ENCODE measurements at places on chromosomes 6 and 20.

- DNase-seq = no peak
These were observed 67.9 kb downstream of the BANF2 start for GRCh38 chr20:17767624-17768023.

DNA sequence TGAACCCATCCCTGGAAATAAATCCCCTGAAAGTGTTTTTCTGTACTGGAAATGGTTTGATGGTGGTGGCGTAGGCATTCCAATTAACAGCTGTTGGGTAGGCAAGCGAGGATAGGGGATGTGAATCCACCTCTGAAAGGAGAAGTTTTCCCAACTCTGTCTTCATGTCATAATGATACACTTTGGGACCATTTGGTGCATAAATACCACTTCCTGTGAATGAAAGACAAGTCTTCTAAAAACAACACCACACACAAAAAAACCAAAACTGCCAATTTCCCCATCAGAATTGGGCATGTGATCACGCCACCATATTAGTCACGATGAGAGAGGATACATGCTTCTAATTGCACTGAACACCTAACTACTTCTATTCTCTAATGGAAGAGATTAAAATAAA lies 6.4 kb downstream of the VNN2 start:
- DNase-seq = no peak

DNA sequence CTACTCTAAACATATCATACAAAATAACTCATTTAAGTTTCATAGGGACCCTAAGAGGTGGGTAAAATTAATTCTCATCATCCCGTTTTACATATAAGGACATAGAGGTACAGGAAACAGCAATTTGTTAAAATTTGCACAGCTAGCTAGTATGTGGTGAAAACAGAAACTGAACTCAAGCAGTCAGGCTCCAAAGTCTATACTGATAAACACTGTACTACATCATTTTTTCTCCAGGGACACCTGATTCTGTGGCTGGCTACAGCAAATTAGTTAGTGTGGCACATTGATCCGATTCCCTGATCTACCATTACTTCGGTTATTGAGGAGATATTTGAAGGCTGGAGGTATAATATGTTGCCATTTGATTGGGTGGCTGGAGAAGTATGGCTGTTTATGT lies 36.2 kb upstream of the E2F3 start:
- no peak for DNase-seq

DNA sequence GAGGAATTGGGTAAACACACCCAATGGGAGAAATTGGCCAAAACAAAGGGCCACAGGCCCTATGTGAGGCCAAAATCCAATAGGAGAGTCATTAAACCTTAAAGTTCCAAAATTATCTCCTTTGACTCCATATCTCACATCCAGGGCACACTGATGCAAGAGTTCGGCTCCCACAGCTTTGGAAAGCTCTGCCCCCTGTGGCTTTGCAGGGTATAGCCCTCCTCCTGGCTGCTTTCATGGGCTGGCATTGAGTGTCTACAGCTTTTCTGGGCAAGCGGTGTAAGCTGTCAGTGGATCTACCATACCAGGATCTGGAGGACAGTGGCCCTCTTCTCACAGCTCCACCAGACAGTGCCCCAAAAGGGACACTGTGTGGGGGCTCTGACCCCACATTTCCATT lies 160.5 kb downstream of the ADGRG6 start:
- DNase-seq = no peak

- no peak for DNase-seq
These were observed 29.9 kb downstream of the UBE2V1 start for GRCh38 chr20:50083034-50083433.

GRCh38 chr20:59469267-59470252 lies 134.8 kb upstream of the PHACTR3 start:
- no peak for DNase-seq

GRCh38 chr20:14622796-14623195 lies 285.4 kb upstream of the FLRT3 start:
- DNase-seq = no peak

DNA sequence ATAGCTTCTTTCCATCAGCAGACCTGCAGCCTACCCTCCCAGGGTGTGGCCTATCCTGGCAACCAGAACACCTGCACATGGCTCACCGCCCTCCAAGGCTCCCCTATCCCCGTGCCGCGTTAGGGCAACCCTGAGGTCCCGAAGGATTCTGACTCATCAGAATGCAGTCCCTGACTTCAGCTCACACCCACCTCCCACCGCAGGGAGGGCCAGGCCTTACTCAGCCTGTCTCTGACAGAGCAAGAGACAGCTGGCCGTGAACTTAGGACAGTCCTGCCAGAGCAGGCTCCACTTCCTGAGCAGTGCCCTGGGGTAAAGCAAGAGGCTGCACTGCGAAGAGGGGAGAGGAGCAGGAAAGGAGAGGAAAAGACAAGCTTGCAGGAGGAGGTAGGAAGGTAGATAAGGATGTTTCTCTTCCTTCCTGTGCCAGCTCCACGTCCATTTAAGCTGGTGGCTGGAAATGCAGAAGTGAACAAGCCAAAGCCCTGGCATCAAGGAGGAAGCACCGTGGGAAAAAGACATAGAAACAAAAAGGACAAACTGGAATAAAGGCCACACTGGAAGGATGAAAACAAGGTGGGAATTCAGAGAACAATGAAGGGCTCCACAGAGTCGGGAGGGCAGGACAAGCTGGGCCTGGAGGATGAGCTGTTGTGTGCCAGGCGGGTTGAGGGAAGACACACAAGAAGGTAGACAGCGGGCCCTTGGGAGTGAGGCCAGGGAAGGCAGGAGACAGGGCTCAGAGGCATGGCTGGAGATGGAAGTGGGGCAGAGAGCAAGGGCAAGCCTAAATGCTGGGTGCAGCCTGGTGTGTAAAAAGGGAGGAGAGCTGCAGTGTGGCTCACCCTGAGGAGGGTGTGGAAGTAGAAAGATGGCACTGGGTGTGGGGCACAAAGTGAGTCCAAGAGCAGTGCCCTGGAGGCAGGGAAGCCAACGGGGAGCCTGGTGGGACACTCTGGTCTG lies 102.7 kb downstream of the SLC23A2 start:
- peak; percentile 43 for DNase-seq

- DNase-seq = no peak
These were observed 265.2 kb upstream of the RIN2 start for GRCh38 chr20:19492687-19493336.

DNA sequence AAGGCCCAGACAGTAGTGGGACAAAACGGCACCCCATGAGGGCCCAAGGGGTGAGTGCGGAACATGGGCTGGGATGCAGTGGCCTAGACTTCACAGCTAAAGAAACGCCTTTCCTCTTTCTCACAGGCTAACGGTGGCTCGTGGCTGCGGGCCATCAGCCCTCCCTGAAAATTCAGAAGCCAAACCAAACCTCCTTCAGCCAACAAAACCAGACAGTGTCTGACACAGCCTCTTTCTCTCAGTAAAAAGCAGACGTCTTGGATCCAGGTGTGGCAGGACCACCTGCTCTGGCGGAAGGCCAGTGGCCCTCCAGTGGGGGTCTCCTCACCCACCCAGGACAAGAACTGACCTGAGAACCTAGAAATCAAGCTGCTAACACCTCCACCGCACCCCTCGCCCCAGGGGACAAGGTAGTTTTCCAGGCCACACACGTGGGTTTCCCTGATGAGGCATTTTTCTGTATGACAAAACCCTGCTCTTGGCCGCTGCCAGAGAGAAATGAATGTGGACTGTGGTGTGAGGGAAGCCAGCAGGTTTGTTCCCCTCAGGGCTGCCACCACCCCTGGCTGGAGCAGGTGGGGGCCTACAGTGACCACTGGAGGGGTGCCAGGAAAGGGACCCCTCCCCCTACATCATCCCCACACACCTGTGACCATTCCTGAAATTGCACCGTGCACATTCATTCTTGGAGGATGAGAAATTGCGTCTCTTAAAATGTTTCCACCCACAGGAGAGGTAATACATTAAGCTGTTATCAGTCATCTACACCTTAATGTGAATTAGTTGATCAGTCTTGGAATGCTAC lies 76.8 kb upstream of the PIM1 start:
- no peak for DNase-seq

- DNase-seq = no peak
These were observed 143.4 kb downstream of the JARID2 start for GRCh38 chr6:15389084-15389764.

DNA sequence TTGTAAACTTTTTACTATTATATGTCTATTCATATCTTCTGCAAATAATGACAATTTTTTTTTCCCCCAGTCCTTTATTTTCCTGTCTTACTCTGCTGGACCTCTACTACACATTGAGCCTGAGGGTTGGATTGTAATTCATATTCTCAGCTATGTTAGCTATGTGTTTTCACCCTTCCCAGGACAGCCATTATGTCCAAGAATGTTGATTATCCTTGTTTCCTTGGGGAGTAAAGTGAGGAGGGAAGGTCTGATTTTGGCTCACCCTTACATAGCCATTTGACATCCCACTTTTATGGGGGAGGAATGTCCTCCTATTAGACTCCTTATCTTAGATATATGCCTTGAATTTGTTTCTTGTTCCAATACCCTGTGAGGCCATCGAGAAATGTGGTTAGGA lies 17.6 kb upstream of the TBC1D32 start:
- DNase-seq = no peak

- no peak for DNase-seq
These were observed 63.2 kb downstream of the GJA1 start for GRCh38 chr6:121498481-121499276.

DNA sequence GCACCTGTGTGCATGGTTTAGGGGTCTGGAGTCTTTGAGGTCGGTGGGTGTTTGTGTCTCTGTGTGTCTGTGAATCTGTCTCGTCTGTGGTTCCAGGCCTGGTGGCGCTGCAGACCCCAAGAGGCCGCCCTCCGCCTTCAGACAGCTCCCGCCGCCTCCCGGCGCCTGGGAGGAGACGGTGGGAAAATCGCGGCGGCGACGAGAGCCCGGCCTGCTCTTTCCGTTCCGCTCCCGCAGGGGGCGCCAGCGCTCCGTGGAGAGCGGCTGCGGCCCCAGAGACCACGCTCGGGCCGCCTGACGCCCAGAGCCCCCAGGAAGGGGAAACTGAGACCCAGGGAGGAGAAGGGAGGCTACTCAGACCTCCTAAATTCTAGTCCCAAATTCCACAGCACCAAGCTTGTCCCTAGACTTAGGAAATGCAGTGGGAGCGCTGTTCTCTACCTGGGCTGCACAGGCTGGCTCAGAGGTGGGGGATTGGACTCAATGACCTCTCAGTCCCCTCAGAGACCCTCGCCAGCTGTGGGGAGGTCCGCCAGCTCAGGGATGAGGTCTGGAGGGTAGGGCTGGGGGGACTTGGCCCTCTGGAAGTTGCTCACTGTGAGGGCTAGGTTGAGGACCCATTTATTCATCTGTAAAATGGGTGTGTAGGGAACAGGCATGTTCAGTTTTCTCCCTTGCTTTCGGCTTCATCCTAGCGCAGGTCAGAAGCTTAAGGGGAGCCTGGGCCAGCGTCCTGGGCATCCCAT lies 36.9 kb upstream of the BLCAP start:
- DNase-seq = no peak

All from AG04450 (cell line).